ENCODE measurements at places on chromosomes 2 and 18.

- DNase-seq, result no peak
These were observed 4.3 kb downstream of the VAPA start for GRCh38 chr18:9918016-9918680.

GRCh38 chr2:36060133-36060532 is 295.4 kb upstream of the CRIM1 start:
- no peak for DNase-seq

DNA sequence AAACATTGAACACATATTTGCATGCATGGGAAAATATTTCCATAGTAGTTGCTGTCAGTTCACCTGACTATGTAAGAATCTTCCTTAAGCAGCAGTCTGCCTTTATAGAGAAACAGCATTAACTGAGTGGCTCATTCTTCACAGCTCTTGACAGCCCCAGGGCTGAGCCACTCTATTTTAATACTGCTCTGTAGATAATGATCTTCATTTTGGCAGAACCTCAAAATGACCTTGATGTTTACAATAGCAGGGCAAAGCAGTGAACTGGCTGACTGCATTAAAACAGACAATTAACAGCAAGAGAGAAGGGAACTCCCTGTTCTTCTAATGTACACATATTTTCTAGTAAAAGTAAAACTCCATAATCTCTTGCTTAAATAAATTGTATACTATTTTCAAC is 580.6 kb upstream of the SOX11 start:
- peak; percentile 64 for DNase-seq

GRCh38 chr18:48376406-48376805 is 32.8 kb downstream of the ZBTB7C start:
- no peak for DNase-seq

- DNase-seq, result no peak
These were observed 354.8 kb downstream of the INSIG2 start for GRCh38 chr2:118442996-118443553.

DNA sequence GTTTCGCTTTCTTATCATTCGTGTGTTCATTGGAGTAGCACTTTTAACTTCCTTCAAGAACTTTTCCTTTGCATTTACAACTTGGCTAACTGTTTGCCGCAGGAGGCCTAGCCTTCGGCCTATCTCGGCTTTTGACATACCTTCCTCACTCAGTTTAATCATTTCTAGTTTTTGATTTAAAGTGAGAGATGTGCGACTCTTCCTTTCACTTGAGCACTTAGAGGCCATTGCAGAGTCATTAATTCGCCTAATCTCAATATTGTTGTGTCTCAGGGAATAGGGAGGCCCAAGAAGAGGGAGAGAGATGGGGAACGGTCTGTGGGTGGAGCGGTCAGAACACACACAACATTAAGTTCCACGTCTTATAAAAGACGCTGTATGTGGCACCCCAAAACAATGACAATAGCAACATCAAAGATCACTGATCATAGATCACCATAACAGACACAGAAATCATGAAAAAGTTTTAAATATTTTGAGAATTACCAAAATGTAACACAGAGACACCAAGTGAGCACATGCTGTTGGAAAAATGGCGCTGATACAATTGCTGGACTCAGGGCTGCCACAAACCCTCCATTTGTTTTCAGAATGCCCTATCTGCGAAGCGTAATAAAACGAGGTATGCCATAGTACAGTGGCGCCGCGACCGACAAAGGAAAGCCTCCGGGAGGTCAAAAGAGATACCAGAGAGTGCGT is 553 bp downstream of the TIGD1 start:
- peak; percentile 42 for DNase-seq

GRCh38 chr2:7673101-7673500 is 755.9 kb downstream of the RNF144A start:
- no peak for DNase-seq

GRCh38 chr2:28343971-28344715 is 48.5 kb upstream of the FOSL2 start:
- no peak for DNase-seq

- DNase-seq, result no peak
These were observed 191.9 kb upstream of the SMAD2 start for GRCh38 chr18:48122376-48122775.

DNA sequence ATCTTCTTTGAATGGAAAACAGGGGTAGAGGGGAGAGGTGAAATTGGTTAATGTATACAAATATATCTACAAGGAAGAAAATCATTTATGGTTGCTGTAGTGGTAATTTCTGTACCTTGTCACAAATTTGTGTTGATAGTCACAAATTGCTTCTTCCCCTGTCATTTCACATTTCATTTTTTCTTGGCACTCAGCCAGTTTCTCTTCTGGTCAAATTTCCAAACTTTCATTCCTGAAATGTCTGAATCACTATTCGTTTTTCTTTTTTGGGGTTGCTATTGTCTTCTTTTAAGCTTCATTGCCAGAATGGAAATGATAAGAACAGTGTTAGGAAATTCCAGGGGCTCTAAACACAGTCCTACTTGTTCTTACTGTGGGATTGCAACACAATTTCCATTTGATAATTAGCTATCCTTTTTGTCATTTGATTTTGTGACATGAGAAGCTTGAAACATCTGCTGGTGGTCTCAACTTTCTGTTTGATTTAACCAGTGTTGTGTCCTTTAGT is 136.0 kb upstream of the GCFC2 start:
- DNase-seq, result no peak

- DNase-seq, result no peak
These were observed 107.5 kb downstream of the DTNA start for GRCh38 chr18:34817636-34818035.

DNA sequence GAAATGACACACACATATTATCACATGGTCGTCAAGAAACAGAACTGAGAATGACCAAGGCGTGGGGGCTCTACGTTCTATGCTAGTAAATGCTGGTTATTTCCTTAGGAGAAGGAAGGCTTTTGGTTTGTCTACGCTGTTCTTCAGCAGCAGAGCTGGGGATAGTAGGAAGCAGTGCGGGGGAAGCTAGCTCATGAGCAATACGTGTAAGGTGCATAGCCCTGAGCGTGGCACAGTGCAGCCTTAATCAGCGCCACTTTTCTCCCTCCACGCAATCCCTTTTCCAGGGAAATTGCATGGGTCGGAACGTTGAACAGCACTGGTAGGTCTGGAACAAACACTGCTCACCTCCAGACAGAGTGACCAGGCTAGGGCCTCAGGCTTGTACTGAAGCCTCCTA is 199.6 kb upstream of the FBXO11 start:
- no peak for DNase-seq

- no peak for DNase-seq
These were observed 856.6 kb upstream of the VRK2 start for GRCh38 chr2:57190007-57190406.

GRCh38 chr18:23365602-23366001 is 87.5 kb upstream of the RIOK3 start:
- no peak for DNase-seq

DNA sequence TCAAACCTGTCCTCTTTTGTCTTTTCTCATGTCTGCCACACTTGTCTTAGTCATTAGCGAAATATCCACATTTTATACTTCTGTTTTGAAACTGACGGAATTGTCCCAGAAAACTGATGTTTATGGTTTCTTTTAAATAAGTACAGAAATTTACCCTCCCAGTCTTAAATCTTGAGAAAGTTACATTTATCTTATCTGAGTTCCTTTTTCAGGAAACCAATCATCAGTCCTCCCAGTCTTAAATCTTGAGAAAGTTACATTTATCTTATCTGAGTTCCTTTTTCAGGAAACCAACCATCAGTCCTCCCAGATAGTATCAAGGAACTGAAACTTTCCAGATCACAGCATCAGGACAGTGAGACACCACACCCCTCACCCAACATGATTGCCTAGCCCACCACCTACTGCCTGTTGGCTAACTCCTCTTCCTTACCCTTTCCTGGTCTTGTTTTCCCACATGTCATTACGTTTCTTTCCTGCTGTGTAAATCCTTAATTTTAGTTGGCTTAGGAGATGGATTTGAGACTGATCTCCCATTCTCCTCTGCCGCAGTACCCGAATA is 247.7 kb downstream of the PTPRM start:
- DNase-seq, result no peak

GRCh38 chr2:181140414-181140813 is 160.0 kb downstream of the UBE2E3 start:
- no peak for DNase-seq

DNA sequence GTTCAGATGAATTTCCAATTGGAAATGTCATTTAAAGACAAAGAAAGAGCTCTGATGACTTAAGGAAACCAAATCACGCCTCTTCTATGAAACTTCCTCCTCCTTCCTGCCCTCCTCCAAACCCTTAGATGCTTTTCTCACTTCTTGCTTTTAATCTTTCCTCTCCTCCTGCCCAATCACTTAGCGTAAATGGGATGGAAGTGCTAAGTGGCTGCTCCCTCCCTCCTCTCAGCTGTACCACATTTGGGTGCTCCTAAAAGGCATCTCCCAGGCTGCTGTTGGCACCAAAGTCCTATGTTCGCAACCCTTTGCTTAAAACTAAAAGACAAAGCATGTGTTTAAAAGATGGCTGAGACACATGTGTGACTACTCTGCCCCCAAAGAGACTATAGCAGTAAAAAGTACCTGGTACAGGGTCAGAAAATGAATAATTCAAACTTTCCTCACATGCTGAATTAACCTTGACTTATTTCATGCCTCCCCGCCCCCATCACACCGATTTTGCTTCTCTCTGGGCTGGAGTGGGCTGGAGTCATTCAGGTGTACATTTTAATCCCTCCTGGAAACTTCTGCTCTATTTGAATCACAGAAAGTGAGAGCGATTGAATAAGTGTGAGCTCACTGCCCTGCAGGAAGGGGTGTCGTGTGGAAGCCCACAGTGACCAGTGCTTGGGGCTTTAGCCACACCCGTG is 59.2 kb upstream of the KLF7 start:
- no peak for DNase-seq

DNA sequence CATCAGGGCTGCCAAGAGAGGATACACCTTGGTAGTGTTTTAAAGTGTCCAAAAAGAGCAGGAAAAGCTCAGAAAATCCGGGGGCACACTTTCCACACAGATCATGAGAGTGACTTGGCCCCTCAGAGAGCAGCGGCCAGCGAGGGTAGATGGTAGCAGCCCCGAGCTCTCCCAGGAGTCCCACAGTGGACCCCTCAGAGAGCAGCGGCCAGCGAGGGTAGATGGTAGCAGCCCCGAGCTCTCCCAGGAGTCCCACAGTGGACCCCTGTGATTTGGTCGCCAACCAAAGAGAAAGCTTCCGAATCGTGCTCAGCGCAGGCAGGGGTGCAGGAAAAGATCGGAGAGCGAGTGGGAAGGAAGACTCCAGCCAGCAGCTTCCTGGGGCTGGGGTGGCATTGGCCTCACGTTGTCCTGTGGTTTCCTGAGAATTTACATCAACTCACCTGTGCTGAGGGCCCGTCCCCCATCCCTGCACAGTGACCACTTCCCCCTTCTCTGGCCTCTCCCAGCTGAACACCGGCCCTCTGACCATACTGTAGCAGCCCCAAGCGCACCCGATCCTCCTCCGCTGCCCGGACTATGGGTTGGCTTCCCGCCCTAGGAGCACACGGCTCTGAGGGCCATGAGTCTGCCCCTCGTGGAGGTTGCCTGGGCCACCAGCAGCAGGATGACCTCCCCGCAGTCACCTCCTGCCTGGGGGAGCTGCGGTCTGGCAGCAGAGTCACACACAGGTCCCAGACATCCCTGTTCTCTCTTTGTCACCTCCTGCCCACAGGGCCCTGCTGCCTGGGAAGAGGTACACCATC is 33.7 kb downstream of the MTERF4 start:
- DNase-seq, result no peak

DNA sequence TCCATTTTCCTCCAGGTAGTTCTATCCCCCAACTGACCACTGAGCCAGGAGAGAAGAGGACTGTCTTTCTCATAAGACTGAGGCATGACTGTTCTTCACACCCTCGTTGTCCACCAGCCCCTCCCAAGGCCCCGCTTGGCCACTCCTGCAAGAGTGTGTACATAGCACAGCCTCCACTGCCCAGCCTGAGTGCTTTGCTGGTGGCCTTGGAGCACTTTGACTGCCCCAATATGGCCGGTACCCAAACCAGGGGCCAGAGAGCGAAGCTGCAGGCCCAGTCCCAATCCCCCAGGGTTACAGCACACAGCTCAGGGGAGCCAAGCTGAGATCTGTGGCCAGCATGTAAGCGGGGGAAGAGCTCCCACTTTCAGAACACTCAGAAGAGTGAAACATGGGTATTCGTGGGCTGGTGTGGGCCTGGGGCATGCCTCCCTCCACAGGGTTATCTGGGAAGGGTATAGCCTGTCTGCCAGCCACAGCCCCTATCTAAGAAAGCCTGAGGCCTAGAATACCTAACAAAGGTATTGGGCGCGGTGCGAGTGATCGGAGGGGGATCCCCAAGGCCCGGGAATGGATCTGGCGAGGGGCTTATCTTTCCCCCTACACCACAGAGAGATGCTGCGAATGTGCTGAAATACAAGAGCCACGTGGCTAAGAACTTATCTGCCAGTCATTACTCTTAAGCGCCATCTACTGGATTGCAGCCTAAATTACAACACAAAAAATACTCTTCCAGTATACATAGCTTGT is 163.8 kb downstream of the WDPCP start:
- no peak for DNase-seq

DNA sequence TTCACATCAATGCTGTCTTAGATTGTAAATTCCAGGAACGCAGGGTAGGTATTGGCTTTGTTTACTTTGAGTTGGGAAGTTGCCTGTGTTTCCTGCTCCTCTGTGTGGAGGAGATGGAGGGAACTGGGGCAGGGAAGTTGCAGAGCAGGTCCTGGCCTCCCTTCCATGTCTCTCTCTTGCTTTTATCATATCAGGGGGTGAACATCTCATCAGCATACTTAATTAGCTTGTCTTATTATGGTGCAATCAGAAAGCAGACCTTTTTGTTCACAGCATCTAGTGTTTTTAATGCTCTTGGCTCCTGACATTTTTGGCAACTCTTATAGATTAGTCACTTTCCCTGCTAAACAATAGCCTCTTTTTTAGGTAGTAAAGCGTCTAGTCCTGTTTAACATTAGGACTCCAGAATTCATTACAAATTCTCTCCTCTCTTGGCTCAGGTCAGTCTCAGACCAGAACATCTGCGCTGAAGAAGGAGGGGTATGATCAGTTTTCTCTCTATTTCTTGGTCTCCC is 11.5 kb upstream of the DIPK1C start:
- no peak for DNase-seq

GRCh38 chr2:181304011-181304844 is 153.0 kb upstream of the ITGA4 start:
- DNase-seq, result no peak

GRCh38 chr18:52748343-52748742 is 408.3 kb downstream of the DCC start:
- DNase-seq, result no peak

DNA sequence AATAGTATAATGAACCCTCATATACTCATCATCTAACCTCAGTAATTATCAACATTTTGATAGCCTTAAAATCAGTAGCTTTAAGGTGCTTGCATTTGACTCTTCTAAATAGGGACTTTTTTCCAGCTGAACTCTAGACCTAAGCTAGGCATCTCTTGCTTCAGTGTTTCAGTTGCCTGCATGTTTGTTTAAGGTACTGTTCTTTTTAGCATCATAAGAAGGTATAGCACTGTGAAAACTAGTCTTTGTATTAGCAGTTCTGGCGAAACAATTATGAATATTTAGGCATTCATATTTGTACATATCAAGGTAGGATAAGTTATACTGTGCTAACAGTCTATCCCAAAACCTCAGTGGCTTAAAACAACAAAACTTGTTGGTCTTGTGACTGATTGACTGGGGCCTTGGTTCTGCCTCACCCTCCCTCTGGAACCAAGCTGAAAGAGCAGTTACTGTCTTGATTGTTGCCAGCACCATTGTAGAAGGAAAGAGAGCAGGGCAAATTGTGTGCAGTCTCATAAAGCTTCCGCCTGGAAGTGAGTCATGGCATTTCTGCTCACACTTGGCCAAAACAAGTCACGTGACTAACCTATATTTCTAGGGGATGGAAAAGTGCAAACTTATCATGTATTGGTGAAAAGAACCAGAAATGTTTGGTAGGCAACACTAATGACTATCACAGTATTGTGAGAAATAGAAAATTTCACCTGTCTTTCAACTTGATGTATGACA is 24.3 kb downstream of the GALNT1 start:
- DNase-seq, result no peak

Measured in DMS79 treated with DMSO at 0.1 percent for 48 hours (cell line).